ENCODE measurements at places on chromosomes 3 and 15. TPM values are rescaled to one million over a fixed set of nuclear protein-coding genes. Genes with fewer than 3 reads are reported as not detected.

DNA sequence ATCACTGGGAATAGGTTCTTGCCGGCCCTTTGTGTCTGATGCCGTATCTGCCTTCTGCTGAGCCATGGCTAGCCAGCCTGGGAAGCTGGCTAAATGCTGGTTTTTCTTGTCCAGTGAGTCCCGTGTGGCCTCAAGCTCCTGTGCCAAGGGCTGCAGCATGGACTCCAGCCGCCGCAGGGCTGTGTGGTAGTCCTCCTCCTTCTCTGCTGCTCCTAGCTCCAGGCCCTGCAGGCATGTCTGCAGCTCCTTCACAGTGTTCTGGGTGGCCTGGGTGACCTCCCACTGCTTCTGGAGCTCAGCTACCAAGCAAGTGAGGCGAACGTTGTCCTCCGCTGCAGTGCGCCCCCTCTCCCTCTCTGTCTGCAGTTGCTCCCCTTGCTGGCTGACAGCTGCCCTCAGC, 24.9 kb downstream of the CXCR6 start:
- no peak for DNase-seq

- no peak for DNase-seq
Measured at GRCh38 chr3:48748754-48749153, 31.7 kb upstream of the IP6K2 start.

DNA sequence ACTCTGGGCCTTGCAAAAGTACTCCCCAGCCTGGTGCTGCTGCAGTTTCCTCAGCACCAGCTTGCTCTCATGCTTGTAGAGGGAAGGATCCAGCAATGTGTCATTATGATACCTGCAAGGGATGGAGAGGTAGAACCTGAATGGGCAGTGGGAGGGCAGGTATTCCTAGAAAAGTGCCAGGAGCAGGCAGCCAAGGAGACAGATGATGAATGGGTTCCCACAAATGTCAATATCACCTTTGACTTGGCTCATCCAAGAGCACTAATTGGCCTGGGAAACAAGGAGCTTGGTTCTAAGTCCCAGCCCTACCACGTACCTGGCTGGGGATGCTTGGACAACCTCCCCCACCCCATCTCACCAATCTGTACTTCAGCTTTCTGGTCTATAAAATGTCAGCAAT, 9.4 kb downstream of the CILP start:
- no peak for DNase-seq

GRCh38 chr15:64921711-64922110, 10.0 kb downstream of the ANKDD1A start:
- no peak for DNase-seq

DNA sequence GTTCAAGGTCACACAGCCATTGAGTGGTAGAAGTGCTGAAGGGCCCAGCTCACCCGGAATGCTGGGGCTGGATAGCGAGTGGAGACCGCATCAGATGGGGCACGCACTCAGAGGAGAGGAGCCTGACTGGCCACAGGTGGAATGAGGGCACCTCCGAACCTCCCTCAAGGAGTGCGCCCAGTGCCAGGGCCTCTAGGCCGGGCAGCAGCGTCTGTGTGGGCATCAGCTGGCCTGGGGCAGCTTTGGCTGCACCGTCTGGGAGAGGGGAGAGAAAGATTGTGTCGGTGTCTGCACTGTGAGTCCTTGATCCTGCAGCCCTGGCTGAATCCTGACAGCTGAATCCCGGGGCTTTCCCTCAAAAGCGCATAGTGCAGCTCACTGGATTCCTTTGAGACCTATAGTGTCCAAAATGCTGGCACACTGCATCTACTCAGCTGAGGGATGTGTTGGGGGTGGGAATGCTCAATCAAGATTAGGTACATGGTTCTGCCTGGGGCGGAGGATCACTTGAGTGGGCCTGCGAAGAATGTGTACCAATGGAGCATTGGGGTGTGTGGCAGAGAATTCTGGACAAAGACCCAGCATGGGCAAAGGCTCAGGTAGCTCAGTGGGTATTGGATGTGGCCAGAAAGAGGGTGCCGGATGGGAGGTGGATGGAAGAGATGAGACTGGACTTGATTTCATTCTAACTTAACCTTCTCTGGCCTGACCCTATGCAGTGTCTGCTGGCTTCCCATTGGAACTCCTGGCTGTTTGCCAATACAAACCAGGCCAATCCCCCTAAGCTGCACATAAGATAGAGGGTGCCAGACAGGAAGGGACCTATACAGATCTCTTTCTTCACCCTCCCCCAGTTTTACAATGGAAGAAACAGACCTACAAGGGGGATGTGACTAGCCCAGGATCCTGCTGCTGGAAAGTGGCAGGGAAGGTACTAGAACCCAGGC, 950 bp downstream of the ANKDD1A start:
- DNase-seq = no peak

- DNase-seq = no peak
Measured at GRCh38 chr15:91491101-91491950, 362.2 kb upstream of the SLCO3A1 start.

- DNase-seq = no peak
Measured at GRCh38 chr3:99639579-99639978, 1.2 kb downstream of the COL8A1 start.

AMIGO3 gene
- not detected for total RNA-seq

DNA sequence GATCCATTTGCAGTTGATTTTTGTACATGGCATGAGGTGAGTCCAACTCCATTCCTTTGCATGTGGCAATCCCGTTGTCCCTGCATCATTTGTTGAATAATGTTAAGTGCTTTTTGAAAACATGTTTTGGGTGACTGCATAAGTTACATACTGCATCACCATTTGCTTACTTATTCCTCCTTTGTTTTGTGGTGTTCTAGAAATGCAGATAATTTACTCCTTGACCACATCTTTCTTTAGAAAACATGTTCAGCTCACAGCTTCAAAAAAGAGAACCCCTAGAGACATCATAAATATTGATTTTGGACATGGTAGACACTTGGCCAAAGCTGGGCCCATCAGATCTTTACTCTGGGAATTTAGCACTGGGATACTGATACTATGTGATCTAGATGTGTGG, 135.3 kb upstream of the DAZL start:
- DNase-seq = no peak

- no peak for DNase-seq
Measured at GRCh38 chr3:97763586-97764406, 762 bp upstream of the ARL6 start.

DNA sequence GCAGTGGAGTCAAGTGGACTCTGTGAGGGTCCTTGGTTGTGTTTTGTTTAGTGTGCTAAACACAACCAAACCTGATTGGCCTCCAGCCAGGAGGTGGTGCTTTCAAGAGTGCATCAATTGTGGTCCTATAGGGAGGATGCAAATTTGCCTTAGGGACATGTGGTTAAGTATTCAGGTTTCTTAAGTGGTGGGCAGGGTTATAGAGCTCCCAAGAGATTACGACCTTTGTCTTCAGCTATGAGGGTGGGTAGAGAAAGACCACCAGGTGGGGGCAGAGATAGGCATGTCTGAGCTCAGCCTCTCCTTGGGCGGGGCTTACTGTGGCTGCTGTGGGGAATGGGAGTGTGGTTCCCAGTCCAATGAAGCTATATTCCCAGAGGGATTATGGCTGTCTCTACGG, 186.6 kb downstream of the SQOR start:
- no peak for DNase-seq

CD47 gene
- total RNA-seq = 158 TPM

GOLGA6L4 gene
- not detected for total RNA-seq

GRCh38 chr3:178206521-178206920, 329.7 kb upstream of the KCNMB2 start:
- no peak for DNase-seq

GRCh38 chr15:90895571-90896117, 7.5 kb upstream of the MAN2A2 start:
- DNase-seq = no peak

DNA sequence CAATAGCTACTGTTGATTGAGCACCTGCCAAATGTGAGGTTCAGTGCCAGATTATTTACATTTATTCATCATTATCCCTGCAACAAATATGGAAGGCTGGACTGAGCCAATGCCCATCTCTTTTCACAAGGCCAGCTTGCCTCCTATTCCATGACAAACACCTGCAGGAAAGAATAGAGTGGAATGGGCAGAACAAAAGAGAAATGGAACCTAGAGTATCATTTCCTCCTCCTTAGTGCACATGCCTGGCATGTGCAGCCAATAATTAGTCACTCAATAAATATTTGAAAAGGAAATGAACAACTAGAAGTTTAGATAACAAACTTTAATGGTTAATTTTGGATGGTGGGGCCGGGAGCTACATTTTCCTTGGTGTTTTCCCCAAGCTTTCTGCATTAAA, 61.4 kb upstream of the MYRIP start:
- DNase-seq = no peak

Data from MG63 (cell line).